ENCODE measurements at places on chromosomes 3 and 15.

DNA sequence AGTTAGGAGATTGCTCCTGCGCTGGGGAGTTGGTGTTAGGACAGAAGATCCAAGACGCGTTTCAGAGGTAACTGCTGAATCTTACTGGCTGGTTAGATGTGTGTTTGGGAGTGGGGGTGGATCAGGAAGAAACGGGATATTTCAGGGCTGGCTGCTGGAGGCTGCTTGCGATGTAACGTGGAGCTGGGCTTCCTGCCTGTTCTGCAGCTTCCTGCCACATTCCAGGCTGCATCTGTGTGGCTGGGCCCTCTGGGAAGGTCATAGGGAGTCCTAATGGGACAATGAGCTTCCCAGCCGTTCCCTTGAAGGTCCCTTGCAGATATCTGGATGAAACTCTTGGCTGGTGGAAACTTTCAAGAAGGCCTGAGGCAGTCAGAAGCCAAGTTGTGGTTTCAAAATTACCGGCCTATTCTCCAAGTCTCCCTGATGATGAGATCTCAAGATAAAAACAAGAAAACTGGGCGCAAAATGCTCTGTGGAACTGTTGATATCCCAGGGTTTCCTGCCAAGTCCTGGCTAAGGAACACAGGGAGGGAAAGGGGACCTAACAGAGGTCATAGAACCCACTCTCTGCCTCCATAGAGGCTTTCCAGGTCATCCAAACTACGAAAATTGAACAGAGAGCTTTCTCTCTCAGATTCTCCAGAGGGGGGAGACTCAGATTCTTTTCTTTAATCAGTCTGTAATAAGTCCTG is 67.0 kb downstream of the NOX5 start:
- DNase-seq: peak; percentile 61

- DNase-seq: peak; percentile 79
Measured at GRCh38 chr15:90362936-90363212, 10.8 kb downstream of the ZNF774 start.

- DNase-seq: no peak
Measured at GRCh38 chr3:95567346-95567745, 1247.0 kb upstream of the EPHA6 start.

DNA sequence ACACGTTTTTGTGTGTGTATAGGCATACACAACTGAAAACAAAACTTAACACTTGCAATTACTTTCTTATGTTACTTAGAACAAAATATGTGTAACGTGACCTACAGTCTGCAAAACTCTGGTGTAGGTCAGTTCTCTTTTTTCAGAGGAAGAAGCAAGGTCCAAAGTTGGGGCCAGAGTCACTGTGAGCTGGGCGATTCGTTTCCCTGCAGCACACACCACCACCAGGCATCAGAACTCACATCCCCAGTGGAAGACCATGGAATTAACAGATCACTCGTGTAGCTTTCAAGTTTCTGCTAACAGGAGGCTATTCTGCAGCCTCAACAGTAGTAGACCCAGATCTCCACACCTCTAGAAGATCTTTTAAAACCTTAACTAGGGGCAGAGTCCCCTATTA is 25.8 kb downstream of the ANP32A start:
- DNase-seq: no peak

- DNase-seq: no peak
Measured at GRCh38 chr15:25054943-25055342, 100.2 kb downstream of the SNRPN start.

GRCh38 chr3:20842002-20842401 is 656.0 kb upstream of the SGO1 start:
- no peak for DNase-seq

GRCh38 chr3:127987309-127987995 is 64.8 kb upstream of the SEC61A1 start:
- no peak for DNase-seq
